Vein endothelial cell (primary cell): ENCODE measurements at places on chromosomes 1 and 21. TPM values are rescaled to one million over a fixed set of nuclear protein-coding genes. Genes with fewer than 3 reads are reported as not detected.

The TMEM52 gene
- 0.48 and 0.65 TPM in 2 replicates for total RNA-seq

The KIF26B gene
- total RNA-seq: 0.65 and 0.67 TPM in 2 replicates

The CELA2B gene
- total RNA-seq: not detected in 2 replicates

The USH2A gene
- total RNA-seq: not detected in 2 replicates

The SYNJ1 gene
- total RNA-seq: 7.8 and 8.2 TPM in 2 replicates

The C1orf185 gene
- not detected in 2 replicates for total RNA-seq

The TMEM82 gene
- total RNA-seq: not detected in 2 replicates

The OR6N1 gene
- total RNA-seq: not detected in 2 replicates

The PRDM16 gene
- total RNA-seq: not detected in 2 replicates

The DHRS3 gene
- 65.2 and 126 TPM in 2 replicates for total RNA-seq

The GIPC2 gene
- total RNA-seq: 12.4 and 14.7 TPM in 2 replicates

The PTPN7 gene
- total RNA-seq: 0.76 TPM in 1 of 2 replicates, not detected in the other

The DENND2C gene
- total RNA-seq: 1.1 and 1.3 TPM in 2 replicates

The LDLRAD1 gene
- total RNA-seq: not detected in 2 replicates

The MMEL1 gene
- 0.38 and 5.9 TPM in 2 replicates for total RNA-seq

The CDK11B gene
- total RNA-seq: 7.5 and 7.7 TPM in 2 replicates

The TBX15 gene
- total RNA-seq: 0.10 and 0.33 TPM in 2 replicates

The KCNA3 gene
- total RNA-seq: not detected in 2 replicates

The ASAP3 gene
- total RNA-seq: 12.7 and 15.7 TPM in 2 replicates
